ENCODE measurements at places on chromosomes 1 and 21.

GRCh38 chr1:74592580-74593355 lies 80.4 kb upstream of the LRRC53 start:
- DNase-seq = no peak

GRCh38 chr21:39468559-39468958 lies 16.8 kb downstream of the SH3BGR start:
- no peak for DNase-seq

DNA sequence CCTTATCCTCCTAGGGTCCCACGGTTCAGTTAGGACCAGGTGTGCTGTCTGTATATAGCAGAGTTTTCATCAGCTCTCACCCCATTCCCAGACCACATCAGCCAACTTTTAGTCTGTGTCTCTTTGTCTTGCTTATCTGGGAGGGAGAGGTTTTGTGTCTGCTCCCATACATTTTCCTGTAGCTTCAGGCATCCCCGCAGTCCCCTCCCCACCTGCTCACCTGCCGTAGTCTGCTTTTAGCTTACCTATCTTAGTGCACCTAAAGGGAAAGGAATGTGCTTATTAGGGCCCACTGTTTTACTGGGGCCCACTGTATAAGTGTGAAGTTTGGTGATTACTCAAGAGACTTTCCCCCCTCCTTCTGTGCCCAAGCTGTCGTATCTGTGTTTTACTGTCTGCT lies 225.1 kb downstream of the PLA2G4A start:
- DNase-seq = no peak

GRCh38 chr1:243229526-243229925 lies 25.6 kb downstream of the CEP170 start:
- DNase-seq = no peak

- no peak for DNase-seq
These were observed 14.4 kb upstream of the OR2T10 start for GRCh38 chr1:248611883-248612414.

GRCh38 chr1:90716552-90717355 lies at the start of gene BARHL2:
Gene BARHL2 (minus strand): TSS chr1:90717302. CDS start chr1:90717195, 107 bp downstream.
- no peak for DNase-seq

Measured in NCI-H1930 (cell line).